ENCODE measurements at places on chromosomes 13 and 19.

DNA sequence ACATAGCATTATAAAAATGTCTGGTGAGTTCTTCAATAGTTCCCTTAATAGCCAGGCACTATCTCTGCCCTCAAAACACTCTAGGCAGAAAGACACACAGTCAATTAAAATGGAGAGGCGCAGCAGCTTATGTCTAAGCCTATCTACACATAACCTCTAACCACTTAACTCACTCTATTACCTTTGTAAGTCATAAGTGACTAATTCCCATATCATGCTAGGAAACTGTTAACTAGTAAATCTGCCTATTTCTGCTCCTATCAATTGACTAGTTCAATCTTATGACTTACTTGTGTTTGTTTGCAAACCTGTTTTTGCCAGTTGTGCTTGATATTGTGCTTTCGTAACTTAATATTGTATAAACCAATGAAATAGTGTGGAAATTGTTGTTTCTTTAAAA is 3.2 kb downstream of the CCDC122 start:
- DNase-seq, result no peak

- DNase-seq, result no peak
Observed at GRCh38 chr19:44303976-44304568, 753 bp downstream of the ZNF235 start.

- no peak for DNase-seq
Observed at GRCh38 chr13:48908381-48909055, 67.2 kb upstream of the FNDC3A start.

DNA sequence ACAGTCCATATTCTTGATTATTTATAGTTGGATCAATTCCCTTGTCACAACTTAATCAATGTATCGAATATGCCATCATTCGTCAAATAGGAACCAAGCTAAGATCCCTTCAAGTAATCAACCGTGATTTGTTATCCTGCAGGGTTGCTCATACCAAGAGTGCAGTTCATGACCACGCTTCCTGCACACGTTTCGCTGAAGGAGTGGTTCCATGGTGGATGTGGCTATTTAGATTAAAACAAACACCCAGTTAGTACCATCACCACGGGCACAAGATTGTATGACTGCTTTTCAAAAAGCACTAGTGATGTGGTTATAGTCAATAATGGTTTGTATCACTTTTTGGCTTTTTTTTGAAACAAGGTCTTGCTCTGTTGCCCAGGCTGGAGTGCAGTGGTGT is 41.1 kb upstream of the CCNE1 start:
- no peak for DNase-seq

- DNase-seq, result peak; percentile 13
Observed at GRCh38 chr19:57708641-57709361, at the start of gene ZNF154. Gene ZNF154, minus strand, starts transcription at chr19:57709204. Its CDS starts 233 bp downstream, at chr19:57708971.

DNA sequence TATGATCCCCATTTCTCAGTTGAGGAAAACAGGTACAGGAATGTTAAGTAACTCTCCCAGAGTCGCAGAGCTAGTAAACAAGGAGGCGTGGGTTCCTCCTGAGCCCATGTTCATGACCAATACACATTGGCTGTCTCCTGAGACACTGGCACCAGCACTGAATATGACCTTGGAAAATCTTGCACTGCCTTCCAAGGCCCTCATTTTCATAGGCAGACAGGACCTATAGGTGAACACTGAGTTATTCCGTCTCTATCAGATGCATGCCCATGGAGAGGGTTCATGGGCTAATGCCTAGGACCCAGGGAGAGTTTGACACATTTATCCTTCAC is 504.8 kb downstream of the RFC3 start:
- DNase-seq, result no peak

Measured in stimulated activated CD8-positive, alpha-beta memory T cell treated with anti-CD3 and anti-CD28 coated beads, Interleukin-15, amount 100 ng/mL, for 4 hours (primary cell).